Head of caudate nucleus (tissue), 42 donors: ENCODE measurements at places on chromosomes 1 and 21.

DNA sequence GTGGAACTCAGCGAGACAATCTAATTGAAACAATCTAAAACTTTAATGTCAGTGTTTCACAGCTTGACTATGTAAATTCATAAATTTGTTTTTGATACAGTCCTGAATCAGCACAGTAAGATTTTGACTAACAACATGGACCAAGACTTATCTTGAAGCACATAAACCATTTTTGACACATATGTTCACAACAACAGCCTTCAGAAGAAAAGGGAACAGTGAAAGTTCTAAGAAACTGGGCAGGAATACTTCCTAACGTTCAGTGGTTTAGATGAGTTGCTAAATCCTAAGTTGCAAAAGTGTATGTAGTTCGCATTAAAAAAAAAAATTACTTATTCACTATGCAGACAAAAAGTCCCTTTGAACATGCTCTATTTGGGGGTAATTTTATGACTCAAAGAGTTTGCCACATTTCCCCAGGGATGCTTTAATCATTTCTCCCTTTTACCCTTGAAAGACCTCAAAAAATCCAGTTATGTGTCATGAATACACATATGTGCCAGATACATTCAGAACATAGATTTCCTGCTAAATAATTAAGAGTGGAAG, 120.2 kb downstream of the MRPL39 start:
- DNase-seq, result no peak

DNA sequence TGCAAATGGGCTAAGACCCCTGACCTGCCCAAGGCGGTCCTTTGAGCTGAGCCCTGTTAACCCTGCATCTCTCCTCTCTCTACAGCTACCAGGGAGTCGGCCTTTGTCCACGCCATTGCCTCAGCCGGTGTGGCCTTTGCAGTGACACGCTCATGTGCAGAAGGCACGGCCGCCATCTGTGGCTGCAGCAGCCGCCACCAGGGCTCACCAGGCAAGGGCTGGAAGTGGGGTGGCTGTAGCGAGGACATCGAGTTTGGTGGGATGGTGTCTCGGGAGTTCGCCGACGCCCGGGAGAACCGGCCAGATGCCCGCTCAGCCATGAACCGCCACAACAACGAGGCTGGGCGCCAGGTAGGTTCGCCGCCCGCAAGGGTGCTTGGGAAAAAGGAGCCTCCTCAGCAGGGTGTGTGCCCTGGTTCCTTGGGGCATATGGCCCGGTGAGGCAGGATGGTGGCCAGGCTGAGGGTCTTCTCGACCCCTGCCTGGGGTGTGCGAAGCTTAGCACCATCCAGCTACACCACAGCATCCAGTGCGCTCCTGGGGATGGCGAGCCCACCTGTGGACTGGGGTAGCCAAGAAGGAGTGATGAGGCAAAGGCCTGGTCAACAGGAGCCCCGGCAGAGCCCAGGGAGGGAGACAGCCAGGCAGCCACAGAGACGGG, 31.8 kb upstream of the ARF1 start:
- DNase-seq, result no peak

DNA sequence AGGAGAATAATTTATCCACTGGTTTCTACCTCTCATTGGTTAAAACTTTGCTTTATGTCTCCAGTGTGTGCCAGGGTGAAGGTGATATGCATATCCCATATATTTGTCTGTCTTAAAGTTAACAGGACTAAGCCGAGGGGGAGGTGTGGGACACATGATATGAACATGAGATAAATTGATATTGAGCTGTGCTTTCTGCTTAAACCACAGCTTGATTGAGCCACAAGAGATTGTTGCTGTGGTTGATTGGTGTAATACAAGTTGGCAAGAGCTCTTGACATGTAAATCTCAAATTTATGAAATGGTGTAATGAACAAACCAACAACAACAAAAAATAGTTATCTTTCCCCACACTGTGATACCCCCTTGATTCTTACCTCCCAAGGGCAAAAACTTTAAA, 1295.5 kb upstream of the NCAM2 start:
- DNase-seq, result no peak

DNA sequence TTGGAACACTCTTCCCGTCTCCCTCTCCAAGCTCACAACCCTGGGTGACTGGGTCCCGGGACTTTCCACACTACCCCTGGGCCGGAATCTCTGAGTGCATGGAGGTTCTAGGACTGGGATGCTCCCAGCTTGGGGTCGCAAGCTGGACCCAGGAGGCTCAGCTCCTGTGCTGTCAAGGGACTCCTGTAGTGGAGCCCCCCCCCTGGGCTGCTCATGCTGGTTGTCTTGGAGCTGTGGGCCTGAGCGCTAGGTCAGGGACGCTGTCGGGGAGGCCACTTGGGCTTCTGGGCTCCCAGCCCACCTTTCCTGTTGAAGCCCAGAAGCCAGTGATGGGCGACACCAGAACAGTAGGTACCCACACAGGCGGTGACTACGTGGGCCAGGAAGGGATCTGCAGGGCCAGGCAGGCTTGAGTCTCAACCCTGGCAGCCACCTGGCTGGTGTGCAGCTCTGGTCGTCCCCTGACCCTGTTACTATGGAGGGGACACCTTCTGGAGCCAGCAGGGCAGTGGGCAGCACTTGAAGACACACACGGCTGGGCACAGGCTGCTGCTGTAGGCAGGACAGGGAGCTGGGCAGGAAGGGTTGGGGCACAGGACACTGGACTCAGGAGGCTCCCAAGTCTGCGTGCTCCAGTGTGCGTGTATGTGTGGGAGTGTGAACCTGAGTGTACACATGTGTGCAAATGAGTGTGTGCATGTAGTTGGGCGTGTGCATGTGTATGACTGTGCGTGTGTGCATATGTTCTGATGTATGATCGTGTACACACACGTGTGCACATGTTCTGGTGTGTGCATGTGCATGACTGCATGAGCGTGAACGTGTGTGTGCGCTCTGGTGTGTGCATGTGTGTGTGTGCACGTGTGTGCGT, 3.0 kb downstream of the MMEL1 start:
- no peak for DNase-seq

DNA sequence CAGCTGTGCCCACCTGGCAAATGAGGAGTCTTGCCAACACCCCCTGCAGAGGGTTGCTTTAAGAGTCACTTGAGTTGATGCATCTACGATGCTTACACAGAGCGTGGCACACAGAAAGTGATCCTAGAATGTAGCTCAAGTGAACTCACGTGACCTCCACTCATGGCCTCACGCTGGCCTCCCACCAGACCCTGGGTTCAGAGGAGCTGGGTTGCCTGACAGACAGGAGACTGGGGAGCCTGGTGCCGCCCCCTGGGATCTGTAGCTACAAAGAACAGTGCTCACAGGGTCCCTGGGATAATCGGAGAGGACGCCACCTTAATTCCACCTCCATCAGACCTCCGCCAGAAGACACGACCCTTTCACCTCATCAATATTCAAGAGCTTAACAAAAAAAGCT, 81.4 kb upstream of the CASZ1 start:
- no peak for DNase-seq

- no peak for DNase-seq
Observed at GRCh38 chr1:96475903-96476302, 245.7 kb upstream of the PTBP2 start.

- DNase-seq, result no peak
Observed at GRCh38 chr1:169321539-169321938, 46.1 kb downstream of the NME7 start.

DNA sequence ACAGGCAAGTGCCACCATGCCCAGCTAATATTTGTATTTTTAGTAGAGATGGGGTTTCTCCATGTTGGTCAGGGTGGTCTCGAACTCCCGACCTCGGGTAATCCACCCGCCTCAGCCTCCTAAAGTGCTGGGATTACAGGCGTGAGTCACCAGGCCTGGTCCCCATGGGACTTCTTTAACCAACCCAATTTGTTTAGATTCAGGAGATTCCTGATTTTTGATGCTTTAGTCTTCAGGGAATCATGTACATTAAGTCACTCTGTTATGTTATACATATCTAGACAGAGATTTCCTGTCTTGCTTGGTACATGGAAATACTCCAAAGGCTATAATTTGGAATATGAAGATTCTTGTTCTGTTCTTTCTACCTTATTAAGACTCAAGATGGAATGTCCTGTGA, 202.4 kb upstream of the L1TD1 start:
- no peak for DNase-seq

DNA sequence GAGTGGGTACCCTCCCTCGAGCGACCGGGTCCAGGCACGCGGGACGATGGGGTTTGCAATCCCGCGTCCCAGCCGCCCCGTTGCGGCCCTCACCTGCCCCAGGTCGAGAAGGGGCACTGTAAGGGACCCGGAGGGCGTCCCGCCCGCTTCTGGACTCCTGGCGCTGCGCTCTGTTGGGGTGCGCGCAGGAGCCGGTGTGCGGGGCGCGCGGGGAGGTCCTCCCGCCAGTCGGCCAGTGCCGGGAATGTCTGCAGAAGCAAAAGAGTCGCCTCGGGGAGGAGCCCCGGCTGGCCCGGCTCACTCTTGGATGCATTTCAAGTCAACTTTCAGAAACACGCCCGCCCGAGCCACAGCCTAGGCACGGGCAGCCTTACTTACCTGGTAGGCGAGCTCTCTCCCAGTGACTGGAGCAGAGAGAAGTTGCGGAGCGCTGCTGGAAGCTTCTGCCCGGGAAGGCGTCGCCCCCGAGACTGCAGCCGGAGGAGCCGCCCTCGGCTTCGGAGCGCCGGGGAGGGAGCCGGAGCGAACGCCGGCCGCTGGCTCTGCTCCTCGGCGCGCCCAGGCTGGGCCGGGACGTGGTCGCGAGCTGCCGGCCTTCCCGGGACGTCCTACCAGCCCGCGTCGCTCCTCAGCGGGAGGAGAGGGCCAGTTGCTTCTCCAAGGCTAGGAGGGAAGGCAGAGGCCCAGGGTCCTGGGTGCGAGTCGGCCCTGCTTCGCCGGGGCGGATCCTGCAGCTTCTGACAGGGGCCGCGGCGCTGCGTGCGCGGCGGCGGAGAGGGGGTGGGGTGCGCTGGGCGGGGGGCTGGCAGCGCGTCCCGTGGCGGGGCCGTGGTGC, at the start of gene LMX1A:
Gene LMX1A (minus strand): TSS at position 739 of the 835 bp plus-strand sequence. CDS start 1,156 bp downstream, outside the sequence.
- DNase-seq, result no peak

DNA sequence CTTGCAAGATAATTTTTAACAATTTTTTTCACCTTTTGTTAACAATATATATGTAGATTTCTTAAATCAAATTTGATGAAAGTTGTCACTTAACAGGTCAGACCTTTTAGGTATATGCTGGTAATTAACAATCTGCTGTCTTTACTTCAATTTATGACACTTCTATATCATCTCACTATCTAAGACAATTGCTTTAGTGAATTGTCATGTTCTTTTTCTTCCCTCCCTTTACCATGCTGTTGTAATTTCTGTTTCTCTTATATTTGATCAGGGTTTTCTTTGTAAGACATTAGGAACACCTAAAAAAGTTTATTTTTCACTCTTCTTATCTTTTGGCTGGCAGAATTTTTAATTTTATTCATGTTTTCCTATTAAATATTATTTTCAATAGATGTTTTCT, 2.0 kb downstream of the IFI16 start:
- DNase-seq, result no peak

GRCh38 chr1:45272913-45273371, 53.8 kb upstream of the HPDL start:
- DNase-seq, result no peak

DNA sequence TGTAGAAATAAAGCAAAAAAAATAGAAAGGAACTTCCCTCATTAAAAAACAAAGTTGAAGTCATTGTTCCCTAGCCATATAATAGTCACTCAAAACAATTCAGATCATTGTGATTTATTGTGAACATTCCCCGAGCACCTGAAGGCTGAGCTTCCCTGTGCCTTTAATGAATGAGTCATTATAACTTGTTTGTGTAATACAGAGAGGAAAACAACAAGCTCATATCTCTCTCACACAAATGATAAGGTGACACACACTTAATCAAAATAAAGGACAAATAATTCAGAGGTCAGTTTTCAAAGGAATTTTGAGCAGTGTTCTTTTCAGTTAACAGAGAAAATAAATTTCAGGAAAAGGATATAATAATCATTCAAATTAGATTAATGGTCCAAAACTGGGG, 326.2 kb downstream of the DUSP10 start:
- DNase-seq, result no peak

GRCh38 chr1:182616130-182617013, 12.2 kb upstream of the RGS16 start:
- peak; percentile 54 for DNase-seq

DNA sequence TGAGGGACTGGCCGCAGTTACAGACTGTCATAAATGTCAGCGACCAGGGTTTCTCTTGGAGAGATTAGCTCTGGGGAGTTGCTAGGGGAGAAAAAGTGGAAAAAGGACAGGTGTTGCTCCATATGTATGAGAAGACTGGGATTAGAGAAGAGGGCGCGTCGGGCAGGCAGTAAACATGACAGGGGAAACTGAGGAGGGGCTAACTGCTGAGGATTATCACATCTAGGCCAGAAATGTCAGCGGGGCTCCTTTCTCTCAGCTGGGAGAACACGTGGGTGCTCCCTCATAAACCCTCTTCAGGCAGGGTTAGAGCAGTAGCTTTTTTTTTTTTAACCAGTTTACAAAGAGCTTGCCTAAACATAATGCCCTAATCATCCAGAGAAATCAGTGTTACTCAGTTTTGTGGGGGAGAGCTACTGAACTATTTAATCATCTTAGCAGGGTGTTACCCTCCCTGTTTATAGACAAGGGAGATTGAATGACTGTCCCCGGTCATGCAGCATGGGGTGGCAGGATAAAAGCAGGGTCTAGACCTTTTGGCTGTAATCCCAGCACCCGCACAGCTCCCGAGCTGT, 35.2 kb downstream of the ELAPOR1 start:
- DNase-seq, result no peak

GRCh38 chr1:107936498-107937481, 28.2 kb downstream of the VAV3 start:
- no peak for DNase-seq

- no peak for DNase-seq
Observed at GRCh38 chr1:23029337-23029736, 10.1 kb downstream of the KDM1A start.

DNA sequence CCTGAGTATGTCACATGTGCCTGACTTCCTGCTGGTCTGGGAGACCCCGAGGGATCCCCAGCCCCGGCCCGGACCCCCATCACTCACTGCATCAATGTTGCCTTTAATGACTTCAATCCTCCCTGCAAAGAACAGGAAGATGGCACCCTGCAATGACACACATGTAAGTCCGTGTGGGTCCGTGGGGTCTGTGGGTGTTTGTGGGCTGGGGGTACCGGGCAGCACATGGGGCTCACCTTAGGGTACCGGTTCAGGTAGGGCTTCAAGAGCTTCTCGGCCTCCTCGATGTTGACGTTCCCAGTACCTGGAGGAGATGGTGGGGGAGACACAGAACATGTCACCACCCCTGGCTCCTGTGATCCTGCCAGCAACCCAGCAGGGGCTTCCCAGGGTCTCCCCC, 28.1 kb downstream of the TTC39A start:
- no peak for DNase-seq

GRCh38 chr1:69794831-69795230, 227.1 kb downstream of the LRRC7 start:
- DNase-seq, result no peak
